ENCODE measurements at places on chromosomes 16 and 17.

DNA sequence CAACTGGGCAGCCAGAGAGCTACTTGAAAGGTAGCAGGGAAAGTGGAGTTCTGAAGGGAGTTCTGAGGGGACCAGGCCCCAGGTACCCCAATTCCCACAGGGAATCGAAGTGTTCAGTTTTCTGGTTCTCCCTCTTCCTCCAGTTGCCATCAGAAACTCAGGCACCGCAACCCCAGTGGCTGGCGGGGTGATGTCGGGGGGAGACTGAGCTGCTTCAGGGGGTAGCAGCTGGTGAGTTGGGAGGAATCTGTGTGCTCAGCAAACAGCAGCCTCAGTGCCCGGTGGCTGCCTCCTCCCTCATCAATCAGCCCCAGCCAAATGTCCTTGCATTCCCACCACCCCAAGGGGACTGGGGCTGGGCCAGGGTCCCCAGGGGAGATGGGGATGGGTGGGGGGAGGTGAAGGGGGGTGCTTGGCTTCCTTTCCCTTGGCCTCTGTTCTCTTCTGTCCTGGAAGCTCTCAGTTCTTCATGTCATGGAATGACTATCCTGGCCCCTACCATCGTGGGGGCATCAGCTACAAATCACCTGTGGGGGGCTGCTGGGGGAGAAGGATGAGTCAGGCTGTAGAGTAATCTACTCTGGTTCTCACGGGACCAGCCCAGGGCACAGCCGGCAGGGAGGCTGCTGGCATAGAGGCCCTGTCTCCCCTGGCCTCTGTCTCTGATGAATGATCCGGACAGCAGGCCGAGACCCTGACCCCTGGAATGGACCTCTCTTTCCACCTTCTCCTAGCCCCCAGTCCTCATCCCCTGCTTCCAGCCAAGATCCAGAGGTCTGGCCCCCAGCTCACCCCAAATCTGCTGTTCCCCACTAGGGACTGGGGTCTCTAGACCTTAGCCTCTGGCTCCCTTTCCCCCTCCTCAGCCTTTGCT, 2.6 kb upstream of the DNAH2 start:
- DNase-seq, result no peak

DNA sequence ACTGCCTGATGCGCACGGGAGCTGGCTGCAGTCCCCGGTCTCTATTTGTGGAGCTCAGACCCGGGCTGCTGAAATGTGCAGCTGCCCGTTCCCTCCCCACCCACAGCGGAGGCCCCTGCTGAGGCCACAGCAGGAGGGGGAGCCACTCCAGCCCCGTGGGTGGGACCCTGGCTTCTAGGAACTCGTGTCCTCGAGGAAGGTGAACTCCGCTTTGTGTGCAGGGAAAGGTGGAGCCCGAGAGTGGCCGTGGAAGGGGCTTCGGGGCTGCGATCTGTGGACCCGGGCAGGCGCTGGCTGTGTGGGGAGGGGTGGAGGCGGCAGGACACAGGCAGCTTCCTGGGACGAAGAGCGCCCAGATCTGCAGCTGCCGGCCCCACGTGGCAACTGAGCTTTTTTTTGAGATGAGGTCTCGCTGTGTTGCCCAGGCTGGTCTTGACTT, 2.9 kb downstream of the CCDC154 start:
- DNase-seq, result no peak

GRCh38 chr17:62925267-62925836, 40.7 kb upstream of the TANC2 start:
- DNase-seq, result no peak

GRCh38 chr17:75832164-75832651, 12.0 kb downstream of the UNC13D start:
- peak; percentile 84 for DNase-seq

- DNase-seq, result no peak
Observed at GRCh38 chr16:23333831-23334456, 31.8 kb downstream of the SCNN1B start.

GRCh38 chr17:78596871-78597764, 19.9 kb upstream of the DNAH17 start:
- peak; percentile 29 for DNase-seq

- DNase-seq, result no peak
Observed at GRCh38 chr17:63224644-63225043, 221.5 kb downstream of the CYB561 start.

DNA sequence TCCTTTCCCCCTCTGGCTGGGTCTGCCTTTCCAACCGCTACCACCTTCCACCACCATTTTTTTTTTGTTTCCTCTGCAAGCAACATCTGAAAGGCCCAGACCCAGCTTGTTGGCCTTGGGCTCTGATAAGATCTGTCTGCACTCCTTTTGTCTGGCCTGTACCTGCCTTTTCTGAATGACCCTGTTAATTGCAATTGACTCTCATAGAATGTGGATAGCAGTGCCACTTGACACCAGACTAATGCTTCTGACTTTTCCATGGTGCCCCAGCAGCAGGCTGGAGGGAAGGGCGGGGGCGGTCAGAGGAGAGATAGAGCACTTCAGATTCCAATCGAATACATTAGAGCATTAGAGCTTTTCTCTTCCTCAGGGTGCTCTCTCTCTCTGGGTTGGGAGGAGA, 538.9 kb downstream of the WWOX start:
- no peak for DNase-seq

- peak; percentile 70 for DNase-seq
Observed at GRCh38 chr17:21041741-21042457, 912 bp downstream of the USP22 start.

All from inflammatory macrophage treated with lipopolysaccharide for 4 hours (primary cell).